Right lobe of liver (tissue), 6 donors: ENCODE measurements at places on chromosomes 4 and X. TPM values are rescaled to one million over a fixed set of nuclear protein-coding genes. Genes with fewer than 3 reads are reported as not detected.

CXCR3 gene
- not detected for total RNA-seq

GPR173 gene
- total RNA-seq = 0.13 TPM

CTAG1A gene
- not detected for total RNA-seq

BGN gene
- total RNA-seq = 57.0 TPM

SMAD1 gene
- total RNA-seq = 16.2 TPM

C4orf51 gene
- not detected for total RNA-seq

MAGEA2 gene
- not detected for total RNA-seq

GAGE12F gene
- not detected for total RNA-seq

TRMT2B gene
- 5.3 TPM for total RNA-seq
